Muscle of arm (tissue), 14 donors: ENCODE measurements at places on chromosomes 12 and 14. TPM values are rescaled to one million over a fixed set of nuclear protein-coding genes. Genes with fewer than 3 reads are reported as not detected.

- DNase-seq, result no peak
Measured at GRCh38 chr14:52268279-52269061, 972 bp downstream of the PTGDR start.

The KRT73 gene
- polyA plus RNA-seq, result 0.15 TPM

The KRT85 gene
- polyA plus RNA-seq, result not detected

DNA sequence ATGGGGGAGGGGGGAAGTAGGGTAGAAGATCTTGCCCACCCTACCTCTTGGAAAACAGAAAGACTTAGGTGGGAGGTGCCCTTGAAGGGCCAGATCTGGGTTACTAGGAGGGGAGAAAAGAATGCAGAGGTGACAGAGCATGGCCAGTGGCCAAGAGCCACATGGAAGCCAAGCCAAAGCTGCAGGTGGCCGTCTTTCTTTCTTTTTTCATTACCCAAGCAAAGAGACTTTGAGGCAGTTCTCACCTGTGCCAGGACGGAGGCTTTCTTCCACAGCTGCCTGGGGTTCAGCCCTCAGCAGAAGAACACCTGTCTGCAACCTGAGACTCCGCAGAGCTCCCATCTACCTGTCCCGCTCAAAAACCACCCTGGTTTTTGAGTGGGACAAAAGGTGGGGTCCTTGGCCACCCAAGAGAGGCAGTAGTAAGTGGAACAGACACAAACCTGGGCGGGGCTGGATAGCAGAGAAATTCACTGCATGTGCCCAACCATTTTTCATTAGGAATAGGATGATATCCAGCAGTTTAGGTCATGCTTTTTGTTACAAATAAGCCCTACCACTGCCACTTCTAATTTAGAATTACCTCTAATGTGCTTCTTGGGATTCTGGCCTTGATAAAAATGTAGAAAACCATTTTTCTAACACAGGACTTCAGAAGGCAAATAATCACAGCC is 116.5 kb downstream of the DYRK2 start:
- DNase-seq, result no peak

GRCh38 chr14:51609251-51609954 is 42.3 kb upstream of the FRMD6 start:
- no peak for DNase-seq
